Lower leg skin (tissue), 4 donors: ENCODE measurements at places on chromosomes 2 and 18. TPM values are rescaled to one million over a fixed set of nuclear protein-coding genes. Genes with fewer than 3 reads are reported as not detected.
A peak's percentile ranks its signal among the peaks of the same experiment; 100 is the strongest.

- no peak for DNase-seq
Observed at GRCh38 chr2:102986826-102987490, 225.1 kb downstream of the TMEM182 start.

- DNase-seq, result peak; percentile 83
Observed at GRCh38 chr2:168635065-168635577, 167.3 kb upstream of the NOSTRIN start.

- DNase-seq, result no peak
Observed at GRCh38 chr2:231745303-231746038, 35.6 kb downstream of the PDE6D start.

DNA sequence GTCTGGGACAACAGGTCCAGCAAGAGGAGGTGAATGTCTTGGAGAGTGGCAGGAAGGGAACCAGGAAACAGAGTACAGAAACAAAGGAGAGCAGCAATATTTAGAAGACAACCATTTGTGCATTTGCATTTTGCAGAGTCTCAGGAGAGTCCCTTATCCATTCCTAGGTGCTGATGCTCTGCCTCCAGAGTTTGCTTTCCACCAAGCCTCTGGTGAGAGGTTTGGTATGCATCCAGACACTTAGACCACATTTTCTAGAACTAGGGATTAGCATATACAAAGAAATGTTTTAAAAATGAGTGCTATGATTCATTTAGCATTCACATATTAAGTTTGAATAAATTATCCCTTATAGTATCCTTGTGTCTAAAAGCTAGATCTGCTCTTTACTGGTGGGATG is 18.5 kb upstream of the LRATD1 start:
- no peak for DNase-seq

DNA sequence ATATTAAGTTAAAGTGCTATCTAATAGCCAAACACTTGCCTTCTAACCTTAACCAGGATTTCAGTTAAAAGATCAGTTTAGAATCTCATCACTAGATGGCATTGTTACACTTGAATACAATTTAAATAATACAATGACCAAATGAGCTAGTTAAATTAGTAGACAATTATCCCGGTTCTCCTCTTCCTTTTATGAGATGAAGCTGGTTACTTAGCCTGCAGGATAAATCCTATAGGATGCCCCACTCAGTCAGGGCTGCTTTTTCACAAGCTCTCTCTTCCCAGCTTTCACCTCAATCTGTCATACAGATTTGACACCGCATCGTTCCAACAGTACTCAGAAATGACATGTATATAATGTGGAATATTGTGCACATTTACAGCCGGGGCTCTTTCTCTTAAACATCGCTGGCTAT is 678.8 kb downstream of the KCNJ3 start:
- DNase-seq, result no peak

DNA sequence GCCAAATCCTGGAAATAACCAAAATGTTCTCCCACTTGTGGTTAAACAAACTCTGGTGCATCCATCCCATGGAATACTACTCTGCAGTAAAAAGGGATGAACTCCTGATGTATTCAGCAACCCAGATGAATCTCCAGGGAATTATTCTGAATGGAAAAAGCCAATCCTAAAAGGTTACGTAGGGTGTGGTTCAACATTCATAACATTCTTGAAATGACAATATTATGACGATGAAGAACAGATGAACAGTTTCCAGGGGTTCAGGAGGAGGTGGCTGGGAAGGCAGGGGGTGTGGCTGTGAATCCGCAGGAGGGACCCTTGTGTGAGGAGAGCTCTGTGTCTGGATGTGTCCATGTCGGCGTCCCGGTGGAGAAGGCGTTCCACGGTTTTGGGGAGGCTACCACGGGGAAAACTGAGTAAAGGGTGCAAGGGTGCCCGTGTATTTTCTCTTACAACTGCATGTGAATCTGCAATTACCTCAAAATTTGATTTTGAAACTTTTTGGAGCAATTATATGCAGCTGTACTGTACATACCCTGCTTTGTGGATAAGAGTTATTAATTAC is 47.3 kb downstream of the KCNG2 start:
- no peak for DNase-seq

DNA sequence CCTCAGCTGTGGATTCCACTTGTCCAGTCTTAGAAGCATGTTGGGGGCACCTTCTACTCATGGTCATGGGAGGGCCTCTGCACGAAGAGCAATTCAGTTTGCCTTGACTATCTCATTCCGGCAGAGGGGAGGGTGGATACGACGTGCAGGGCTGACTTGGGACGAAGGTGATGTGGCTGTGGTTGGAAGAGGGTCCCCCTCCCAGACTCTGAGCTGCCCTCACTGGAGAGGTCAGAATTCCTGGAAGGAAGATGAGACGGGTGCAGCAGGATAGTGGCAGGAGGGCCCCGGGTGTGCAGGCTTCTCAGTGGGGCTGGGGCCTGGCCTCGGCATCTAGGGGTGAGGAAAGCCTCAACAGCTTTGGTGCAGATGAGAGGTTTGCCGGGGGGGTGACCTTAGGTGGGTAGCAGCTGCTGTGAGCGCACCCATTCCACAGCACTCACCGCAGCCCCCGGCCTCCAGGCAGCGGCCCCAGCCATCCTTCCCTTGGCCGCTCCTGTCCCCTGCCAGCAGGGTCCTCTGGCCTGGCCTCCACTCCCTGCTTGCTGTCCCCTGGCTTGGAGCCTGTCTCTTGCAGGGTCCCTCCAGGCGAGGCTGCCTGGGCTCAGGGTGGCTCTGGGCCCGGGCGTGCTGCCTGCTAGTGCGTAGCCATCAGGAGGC is 3.2 kb downstream of the RNPEPL1 start:
- DNase-seq, result peak; percentile 78

- no peak for DNase-seq
Observed at GRCh38 chr2:144625626-144626025, 105.7 kb upstream of the ZEB2 start.

- DNase-seq, result no peak
Observed at GRCh38 chr2:121804340-121804739, 48.9 kb downstream of the TSN start.

GRCh38 chr2:177724398-177725287 is 332.1 kb downstream of the AGPS start:
- DNase-seq, result peak; percentile 86

- DNase-seq, result no peak
Observed at GRCh38 chr2:180003073-180003472, 4.0 kb downstream of the CWC22 start.

DNA sequence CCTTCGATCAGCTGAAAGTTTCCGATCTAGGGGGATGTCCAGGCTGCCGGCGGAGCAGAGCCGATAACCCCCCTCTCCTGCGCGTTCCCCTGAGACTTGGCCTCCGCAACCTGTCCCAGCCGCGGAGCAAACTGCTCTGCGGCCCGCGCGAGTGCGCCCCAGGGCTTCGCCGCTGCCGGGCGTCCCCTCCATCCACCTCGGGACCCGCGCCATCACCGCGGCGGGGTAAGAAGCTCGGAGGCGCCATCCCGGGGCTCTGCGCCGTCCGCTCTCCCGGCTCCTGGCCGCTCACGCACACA is 990 bp upstream of the GDF7 start:
- no peak for DNase-seq

DNA sequence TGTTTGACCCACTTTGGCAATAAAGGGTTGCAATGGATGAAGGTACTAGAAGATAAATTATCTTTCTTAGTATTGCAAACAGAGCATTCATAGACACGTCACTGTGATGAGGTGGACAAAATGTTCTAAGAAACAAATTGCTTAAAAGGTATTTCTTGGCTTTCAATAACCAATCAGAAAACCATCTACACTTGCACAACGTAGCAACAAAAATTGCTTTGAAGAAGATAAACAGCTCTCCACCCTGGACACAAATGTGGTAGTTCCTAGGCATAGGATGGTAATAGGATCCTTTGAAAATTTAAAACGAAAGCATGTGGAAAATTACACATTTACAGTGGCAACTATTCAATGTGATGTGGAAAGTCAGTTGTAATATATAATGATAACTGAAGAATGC is 439.9 kb upstream of the ETAA1 start:
- no peak for DNase-seq

Gene ANKRD30BL
- total RNA-seq, result not detected

Gene ALPP
- not detected for total RNA-seq

Gene HOXD8
- 4.7 TPM for total RNA-seq

Gene CFAP210
- total RNA-seq, result not detected

Gene RND3
- total RNA-seq, result 35.5 TPM

Gene FEV
- not detected for total RNA-seq
